Omental fat pad (tissue), 4 donors: ENCODE measurements at places on chromosomes 11 and 22. TPM values are rescaled to one million over a fixed set of nuclear protein-coding genes. Genes with fewer than 3 reads are reported as not detected.
A peak's percentile ranks its signal among the peaks of the same experiment; 100 is the strongest.

The ARHGAP42 gene
- 47.4 TPM for total RNA-seq

The MRPL23 gene
- total RNA-seq, result 111 TPM

The C22orf31 gene
- not detected for total RNA-seq

The UPK2 gene
- not detected for total RNA-seq

The NADSYN1 gene
- 78.2 TPM for total RNA-seq

The GGTLC2 gene
- not detected for total RNA-seq

The CD3D gene
- total RNA-seq, result 2.7 TPM

The APOBEC3H gene
- 0.95 TPM for total RNA-seq

The APOC3 gene
- total RNA-seq, result not detected

The HMGXB4 gene
- 17.8 TPM for total RNA-seq

The DSCAML1 gene
- total RNA-seq, result 5.3 TPM

DNA sequence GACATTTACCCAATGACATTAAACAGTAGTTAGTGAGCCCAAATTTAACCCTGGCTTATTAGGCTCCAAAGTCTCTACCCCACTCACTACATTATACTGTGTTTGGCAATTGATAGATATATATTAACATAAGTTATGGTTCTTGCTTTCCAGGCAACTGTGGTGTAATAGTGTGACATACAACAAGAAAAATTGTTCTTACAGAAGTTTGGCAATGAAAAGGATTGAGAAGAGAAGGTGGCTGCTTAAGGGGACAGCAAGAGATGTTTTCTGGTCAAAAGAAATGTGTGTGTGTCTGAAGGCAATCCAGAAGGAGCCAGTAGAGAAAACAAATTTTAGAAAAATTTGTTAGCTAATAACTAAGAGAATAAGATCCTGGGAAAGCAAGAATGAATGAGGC, 132.4 kb downstream of the SWAP70 start:
- DNase-seq, result no peak

- no peak for DNase-seq
Observed at GRCh38 chr11:33478111-33478573, 221.0 kb downstream of the HIPK3 start.

DNA sequence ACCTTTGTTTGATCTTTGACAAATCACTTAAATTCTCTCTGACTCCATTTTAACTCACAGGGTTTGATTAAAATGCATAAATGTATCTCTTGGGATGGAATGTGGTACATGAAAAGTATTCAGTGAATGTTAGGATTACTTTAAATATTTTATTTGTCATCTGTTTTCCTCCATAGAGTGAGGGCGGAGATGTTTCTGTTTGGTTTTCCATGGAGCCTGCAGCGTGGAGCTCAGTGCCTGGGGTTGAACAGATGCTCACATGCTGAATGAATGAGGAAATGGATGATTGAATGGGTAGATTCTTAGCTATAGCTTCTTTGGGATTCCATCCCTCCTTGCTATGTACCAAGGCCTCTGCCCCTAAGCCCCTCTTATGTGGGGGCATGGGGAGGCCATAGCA, 10.0 kb downstream of the TSPAN18 start:
- DNase-seq, result no peak

GRCh38 chr11:96207459-96208449, 135.2 kb downstream of the MAML2 start:
- DNase-seq, result no peak

- peak; percentile 72 for DNase-seq
Observed at GRCh38 chr11:61747192-61747966, 5.1 kb upstream of the MYRF start.

GRCh38 chr22:21714059-21714770, 21.4 kb downstream of the YPEL1 start:
- DNase-seq, result no peak

- no peak for DNase-seq
Observed at GRCh38 chr11:119445379-119445778, 22.4 kb upstream of the THY1 start.

GRCh38 chr11:118820412-118821357, 29.7 kb upstream of the DDX6 start:
- no peak for DNase-seq

GRCh38 chr22:41241133-41241676, 474 bp upstream of the CHADL start:
- no peak for DNase-seq

DNA sequence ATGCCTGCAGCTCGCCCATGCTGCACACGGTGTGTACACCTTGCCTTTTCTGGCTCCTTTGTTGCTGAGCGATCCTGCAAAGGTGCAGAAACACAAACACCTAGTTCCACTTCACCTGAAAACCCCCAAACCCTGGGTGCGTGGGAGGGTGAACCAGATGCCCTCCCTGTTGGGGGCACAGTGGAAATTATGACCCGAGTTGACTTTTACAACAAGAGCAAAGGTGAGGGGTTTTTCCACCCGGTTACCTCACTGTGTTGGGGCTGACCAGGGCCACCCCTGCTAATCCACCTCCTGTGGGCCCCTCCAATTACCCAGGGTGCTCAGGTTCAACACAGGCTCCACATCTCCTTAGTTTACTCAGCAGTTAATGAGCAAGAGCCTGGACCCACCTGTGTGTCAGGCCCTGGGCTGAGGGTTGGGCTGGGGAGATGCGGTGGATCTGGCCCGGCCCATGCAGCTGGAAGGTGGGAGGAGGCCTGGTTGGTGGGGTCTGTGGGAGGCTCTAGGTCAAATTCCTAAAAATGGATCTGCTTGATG, 42.1 kb downstream of the LRRC32 start:
- no peak for DNase-seq

- DNase-seq, result no peak
Observed at GRCh38 chr11:72793076-72793424, 797 bp downstream of the STARD10 start.

GRCh38 chr11:110059706-110060463, 33.3 kb upstream of the ZC3H12C start:
- no peak for DNase-seq

DNA sequence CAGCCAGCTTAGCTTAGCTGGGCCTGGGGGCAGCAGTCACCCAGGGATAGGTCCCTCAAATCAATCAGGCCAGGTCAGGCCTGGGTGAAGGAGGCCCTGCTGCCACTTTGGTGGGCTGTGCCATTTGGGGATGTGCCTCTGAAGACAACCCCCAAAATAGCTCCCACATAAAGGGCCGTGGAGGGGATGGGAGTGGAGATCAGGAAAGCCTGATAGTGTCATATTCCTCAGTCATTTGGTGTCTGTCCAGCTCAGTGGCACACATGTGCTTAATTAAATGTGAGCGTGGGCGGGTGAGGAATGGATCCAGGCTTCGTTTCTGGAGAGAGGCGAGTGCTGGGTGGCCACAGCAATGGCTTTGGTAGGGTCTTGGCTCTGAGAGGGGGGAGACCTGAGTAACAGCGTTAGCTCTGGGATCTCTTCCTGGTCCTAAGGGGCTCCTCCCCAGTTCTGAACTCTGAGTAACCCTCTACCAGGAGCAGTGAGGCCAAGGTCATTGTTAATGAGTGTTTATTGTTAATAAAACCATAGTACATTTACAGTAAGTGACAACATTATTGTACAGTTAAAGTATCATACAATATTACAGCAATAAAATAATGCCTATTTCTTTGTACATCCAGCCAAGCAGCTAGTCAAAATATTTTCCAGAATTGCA, 45.2 kb downstream of the NAT10 start:
- no peak for DNase-seq

DNA sequence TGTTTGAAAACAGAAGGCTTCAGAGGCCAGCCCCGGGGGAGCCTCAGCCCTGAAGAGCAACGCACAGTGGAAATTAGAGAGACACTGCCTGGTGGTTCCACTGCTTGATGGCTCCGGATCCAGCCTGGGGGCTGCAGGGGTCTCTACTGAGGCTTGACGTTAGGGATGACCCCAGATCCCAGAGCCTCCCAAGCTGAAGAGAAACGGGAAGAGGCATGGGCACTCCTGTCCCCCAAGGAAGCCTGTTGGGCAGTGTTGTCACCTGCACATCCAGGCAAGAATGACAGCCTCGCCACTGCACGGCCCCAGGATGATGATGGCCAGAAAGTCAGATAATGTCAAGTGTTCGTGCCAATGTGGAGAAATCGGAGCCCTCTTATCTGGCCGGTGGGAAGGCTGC, 56.8 kb upstream of the FGF3 start:
- peak; percentile 8 for DNase-seq

- no peak for DNase-seq
Observed at GRCh38 chr11:134170919-134171281, 52.9 kb downstream of the NCAPD3 start.

DNA sequence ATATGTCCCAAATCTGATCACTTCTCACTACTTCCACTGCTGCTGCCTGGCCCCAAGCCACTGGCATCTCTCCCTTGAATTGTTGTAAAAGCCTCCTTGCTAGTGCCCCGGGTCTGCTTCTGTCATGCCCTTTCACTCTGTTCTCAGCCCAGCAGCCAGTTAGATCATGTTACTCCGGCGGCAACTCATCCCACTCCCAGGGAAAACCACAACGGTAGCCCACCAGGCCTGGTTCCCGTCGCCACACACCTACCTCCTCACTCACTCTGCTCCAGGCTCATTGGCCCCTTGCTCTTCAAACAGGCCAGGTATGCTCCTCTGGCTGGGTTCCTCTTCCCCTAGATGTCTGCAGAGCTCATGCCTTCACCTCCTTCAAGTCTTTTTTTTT, 3.8 kb upstream of the MARK2 start:
- DNase-seq, result no peak

DNA sequence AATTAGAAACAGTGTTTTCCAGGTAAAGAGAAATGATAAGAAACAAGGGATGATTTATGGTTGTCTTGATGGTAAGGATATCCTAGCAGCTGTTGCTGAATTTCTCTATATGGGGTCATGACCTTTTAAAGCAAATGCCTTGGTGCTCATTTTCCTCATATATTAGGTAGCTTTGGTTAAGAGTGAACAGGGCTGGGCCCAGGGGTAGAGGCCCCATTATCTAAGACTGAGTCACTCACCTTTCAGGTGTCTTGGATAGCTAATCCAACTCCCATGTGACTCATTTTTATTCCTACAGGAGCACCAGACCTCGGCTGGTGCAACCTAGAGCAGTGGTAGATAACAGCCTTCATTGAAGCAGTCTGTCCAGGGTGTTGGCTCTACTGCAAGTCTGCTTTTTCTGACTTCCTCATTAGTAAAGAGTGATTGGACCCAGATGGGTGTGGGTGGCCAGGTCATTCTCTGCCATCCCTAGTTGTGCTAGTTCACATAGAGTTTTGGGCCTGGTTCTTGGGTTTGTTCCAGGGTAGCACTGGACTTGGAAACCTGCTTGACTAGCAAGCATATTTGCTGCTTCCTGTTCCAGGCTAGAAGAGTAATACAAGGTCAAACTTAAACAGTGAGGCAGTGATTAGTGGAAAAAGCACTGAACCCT, 37.4 kb downstream of the CTNND1 start:
- no peak for DNase-seq

DNA sequence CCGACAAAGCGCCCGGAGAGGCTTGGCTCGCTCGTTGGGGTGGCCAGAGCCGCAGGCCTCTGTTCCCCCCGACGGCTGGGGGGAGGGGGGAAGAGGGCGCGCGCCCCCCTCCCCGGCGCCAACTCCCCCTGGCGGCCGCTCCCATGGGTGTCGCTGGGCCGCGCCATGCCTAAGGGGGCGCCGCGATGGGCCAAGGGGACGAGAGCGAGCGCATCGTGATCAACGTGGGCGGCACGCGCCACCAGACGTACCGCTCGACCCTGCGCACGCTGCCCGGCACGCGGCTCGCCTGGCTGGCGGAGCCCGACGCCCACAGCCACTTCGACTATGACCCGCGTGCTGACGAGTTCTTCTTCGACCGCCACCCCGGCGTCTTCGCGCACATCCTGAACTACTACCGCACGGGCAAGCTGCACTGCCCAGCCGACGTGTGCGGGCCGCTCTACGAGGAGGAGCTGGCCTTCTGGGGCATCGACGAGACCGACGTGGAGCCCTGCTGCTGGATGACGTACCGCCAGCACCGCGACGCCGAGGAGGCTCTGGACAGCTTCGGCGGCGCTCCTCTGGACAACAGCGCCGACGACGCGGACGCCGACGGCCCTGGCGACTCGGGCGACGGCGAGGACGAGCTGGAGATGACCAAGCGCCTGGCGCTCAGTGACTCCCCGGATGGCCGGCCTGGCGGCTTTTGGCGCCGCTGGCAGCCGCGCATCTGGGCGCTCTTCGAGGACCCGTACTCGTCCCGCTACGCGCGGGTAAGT, 1.4 kb downstream of the KCNC1 start:
- DNase-seq, result no peak

DNA sequence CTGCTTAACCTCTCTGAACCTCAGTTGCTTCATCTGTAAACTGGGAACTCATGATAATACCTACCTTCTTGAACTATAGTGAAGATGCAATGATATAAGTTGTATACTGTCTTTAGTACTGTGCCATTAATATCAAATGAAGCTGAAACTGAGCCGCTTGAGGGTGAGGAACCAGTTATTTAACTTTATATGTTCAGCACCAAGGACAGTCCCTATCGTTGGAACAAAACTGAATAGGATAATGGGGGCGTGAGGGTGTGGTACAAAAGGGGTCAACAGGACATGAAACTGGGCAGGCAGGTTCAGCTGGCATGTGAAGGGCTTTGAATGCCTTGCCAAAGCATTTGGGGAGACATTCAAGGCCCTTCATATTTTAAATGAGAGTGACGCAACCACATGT, 112.6 kb downstream of the C11orf91 start:
- DNase-seq, result no peak

DNA sequence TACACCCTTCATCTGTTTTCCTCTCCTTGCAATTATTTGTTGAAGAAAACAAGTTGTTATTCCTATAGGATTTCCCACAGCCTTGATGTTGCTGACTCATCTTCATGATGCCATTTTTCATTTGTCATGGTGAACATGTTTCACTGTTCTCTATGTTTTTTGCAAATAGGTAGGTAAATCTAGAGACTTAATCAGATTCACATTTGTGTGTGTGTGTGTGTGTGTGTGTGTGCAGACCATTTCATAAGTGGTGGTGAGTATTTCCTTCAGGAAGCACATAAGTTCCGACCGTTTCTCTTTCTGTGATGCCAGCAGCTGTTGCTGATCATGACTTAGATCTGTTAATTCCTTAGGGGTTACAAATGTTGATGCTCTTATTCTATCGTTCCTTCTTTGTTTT, 80.3 kb upstream of the IZUMO1R start:
- no peak for DNase-seq

DNA sequence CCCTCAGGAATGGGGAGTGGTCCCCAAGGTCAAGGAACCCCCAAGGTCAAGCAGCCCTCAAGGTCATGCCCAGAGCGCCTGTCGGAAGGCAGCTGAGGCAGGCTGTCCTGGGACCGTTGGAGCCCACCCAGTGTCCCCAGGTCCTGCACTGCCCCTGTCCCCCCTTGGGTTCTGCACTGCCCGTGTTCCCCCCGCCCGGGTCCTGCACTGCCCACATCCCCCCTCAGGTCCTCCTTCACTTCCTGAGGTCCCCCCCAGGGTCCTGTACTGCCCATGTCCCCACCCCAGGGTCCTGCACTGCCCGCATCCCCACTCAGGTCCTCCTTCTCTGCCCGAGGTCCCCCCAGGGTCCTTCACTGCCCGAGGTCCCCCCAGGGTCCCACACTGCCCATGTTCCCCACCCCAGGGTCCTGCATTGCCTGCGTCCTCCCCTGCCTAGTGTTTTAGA, 1073.0 kb downstream of the BRD1 start:
- no peak for DNase-seq
